Stimulated activated CD8-positive, alpha-beta memory T cell treated with anti-CD3 and anti-CD28 coated beads, Interleukin-4, amount 100 ng/mL, for 4 hours (primary cell): ENCODE measurements at places on chromosomes 11 and 22.
A peak's percentile ranks its signal among the peaks of the same experiment; 100 is the strongest.

DNA sequence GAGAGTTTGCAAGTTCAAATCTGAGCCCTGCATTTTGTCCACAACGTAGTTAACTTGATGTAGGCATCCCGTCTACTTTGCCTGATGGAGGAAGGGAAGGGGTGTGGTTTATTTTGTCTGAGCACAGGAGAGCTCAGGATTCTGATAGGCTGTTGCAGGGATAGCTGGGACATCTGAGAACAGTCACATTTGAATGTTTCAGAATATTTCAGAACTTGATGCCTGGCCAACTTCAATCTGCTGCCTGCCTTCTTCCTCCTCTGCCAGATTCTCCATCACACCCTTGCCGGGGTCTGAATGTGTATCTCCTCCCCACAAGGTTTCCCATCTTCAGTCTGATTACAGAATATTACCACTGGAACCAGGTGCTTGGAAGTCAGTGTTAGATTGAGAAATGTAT, 51.6 kb downstream of the NTM start:
- DNase-seq = no peak

GRCh38 chr11:11157185-11157584, 195.9 kb downstream of the CSNK2A3 start:
- no peak for DNase-seq

- no peak for DNase-seq
These were observed 173.7 kb upstream of the NECTIN1 start for GRCh38 chr11:119902656-119903231.

GRCh38 chr11:48056325-48057183, 76.2 kb downstream of the PTPRJ start:
- DNase-seq = no peak

GRCh38 chr11:112279901-112280267, 19.2 kb upstream of the PLET1 start:
- DNase-seq = peak; percentile 62

DNA sequence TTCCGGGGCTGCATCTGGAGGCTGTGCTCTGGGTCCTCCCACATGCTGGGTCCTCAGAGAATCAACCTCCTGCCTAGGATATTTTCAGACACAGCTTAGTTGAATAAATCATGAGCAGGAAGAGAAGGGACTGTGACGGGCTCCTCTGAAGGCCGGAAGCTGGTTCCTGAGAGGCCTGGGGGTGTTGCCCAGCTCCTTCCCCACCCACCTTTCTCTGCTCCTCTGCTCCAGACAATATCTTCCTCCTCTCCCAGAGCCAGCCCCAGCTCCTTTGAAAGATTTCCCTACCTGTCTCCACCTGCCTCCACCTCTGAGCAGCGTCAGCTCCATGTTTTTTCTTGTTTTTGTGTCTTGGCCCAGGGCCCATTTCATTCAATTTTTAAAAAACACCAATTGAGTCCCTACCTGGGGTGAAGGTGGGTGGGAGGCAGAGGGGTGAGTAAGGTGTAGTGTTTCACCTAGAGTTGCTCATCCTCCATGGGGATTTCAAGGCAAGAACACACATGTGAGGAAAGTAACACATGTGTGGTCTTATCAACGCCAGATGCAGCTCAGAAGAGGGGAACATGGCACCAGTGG, 24.8 kb upstream of the THY1 start:
- no peak for DNase-seq

- no peak for DNase-seq
These were observed 157.9 kb upstream of the C11orf87 start for GRCh38 chr11:109264128-109264527.
